ENCODE measurements at places on chromosomes 7 and 10.
A peak's percentile ranks its signal among the peaks of the same experiment; 100 is the strongest.

- DNase-seq = peak; percentile 31
Observed at GRCh38 chr10:9342885-9343570, 1288.5 kb downstream of the GATA3 start.

DNA sequence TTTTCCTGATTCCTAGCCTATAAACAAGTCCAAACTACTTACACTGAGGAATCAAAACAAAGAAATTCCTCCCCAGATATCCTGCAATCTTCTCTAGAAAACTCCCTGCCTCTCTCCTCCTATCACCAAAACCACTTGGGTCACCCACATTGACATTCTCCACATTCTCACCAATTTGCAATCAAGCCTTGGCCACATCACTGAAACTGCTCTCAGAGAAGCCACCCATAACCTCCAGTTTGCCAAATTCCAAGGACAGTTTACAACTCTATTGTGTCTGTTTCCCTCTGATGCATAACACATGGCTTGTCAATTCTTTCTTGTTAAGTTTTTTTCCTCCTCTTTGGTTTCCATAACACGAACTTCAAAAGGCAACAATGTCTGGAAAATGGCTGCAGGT lies 233.5 kb downstream of the XPNPEP1 start:
- DNase-seq = no peak

GRCh38 chr7:106915873-106916272 lies 50.8 kb downstream of the PIK3CG start:
- DNase-seq = no peak

- no peak for DNase-seq
Observed at GRCh38 chr10:126387041-126387921, 996 bp downstream of the ADAM12 start.

DNA sequence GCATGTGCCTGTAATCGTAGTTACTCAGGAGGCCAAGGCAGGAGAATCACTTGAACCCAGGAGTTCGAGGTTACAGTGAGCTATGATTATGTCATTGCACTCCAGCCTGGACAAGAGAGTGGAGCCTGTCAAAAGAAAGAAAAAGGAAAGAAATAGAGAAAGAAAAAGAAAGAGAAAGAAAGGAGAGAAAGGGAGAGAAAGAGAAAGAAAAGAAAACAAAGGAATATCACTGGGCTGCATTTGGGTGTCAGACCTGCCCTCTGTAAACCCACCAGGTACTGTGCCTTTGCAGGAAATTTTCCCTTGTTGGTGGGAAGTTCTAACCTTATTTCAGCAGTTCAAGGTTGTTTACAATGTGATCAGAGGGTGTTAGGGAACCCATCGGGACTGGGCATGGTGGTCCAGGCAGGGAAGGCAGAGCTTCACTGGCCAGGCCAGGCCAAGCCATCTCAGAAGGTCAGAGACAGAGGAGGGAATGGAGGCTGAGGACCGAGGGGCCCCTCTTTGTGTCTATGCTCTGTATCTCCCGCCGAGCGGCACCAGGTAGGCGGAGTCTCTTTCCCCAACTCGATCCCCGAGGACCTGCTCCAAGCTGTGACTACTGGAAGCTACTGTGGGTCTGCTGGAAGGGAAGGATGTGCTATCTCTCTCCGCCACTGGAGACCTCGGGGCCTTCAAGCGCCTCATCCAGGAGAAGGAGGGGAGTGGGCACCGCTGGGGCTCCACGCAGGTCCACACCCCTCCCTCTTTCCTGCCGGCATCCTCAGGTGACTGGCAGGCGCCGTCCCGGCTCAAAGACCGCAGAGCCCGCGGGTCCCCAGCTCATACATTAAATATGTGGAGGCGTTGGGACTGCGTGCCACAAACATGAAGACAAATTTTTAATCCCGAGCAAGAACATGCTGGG lies 15.2 kb upstream of the KAZALD1 start:
- no peak for DNase-seq

GRCh38 chr10:44004913-44005787 lies 356.5 kb upstream of the ZNF32 start:
- no peak for DNase-seq

- DNase-seq = no peak
Observed at GRCh38 chr7:30143748-30144251, 9.0 kb downstream of the MTURN start.

- no peak for DNase-seq
Observed at GRCh38 chr7:26307226-26307625, 15.6 kb downstream of the SNX10 start.

GRCh38 chr7:90961037-90961725 lies 303.1 kb upstream of the FZD1 start:
- DNase-seq = no peak

- no peak for DNase-seq
Observed at GRCh38 chr7:82057476-82057875, 287.6 kb upstream of the HGF start.

DNA sequence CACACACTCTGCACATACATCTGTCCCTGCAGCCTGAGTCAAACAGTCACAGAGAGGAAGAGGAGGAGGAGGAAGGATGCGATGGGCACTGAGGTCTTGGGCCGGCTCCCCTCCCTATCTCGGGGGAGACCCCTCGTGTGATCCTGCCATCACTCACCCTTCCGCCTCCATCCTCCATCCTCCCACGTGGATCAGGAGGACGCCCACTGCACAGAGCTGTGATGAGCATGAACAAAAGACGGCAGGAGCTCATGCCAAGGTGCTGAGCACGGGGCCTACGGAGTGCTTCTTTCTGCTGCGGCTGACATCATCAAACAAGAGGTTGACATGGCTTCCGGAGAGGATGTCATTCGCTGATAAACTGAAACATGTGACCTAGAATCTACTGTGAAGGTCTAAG lies 68.0 kb downstream of the DIP2C start:
- DNase-seq = no peak

- no peak for DNase-seq
Observed at GRCh38 chr10:16509996-16510395, 11.7 kb downstream of the C1QL3 start.

GRCh38 chr7:101702362-101702850 lies 73.3 kb upstream of the MYL10 start:
- no peak for DNase-seq

DNA sequence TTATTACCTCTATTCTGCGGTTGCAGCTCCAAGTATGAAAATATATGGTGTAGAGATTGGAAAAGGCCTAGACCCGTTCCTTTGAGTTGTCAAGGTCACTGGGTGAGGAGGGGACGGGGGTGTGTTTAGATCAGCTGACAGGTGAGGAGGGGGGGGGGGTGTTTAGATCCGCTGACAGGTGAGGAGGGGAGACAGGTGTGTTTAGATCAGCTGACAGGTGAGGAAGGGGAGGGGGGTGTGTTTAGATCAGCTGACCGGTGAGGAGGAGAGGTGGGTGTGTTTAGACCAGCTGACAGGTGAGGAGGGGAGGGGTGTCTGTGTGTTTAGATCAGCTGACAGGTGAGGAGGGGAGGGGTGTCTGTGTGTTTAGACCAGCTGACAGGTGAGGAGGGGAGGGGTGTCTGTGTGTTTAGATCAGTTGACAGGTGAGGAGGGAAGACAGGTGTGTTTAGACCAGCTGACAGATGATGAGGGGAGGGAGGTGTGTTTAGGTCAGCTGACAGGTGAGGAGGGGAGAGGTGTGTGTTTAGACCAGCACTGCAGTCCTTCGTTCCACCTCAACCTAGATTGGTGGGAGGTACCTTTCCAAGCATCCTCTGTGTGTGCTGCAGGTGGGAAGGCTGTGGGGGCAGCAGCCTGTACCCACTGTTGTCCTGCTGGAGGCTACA lies 655.0 kb upstream of the ADARB2 start:
- no peak for DNase-seq

DNA sequence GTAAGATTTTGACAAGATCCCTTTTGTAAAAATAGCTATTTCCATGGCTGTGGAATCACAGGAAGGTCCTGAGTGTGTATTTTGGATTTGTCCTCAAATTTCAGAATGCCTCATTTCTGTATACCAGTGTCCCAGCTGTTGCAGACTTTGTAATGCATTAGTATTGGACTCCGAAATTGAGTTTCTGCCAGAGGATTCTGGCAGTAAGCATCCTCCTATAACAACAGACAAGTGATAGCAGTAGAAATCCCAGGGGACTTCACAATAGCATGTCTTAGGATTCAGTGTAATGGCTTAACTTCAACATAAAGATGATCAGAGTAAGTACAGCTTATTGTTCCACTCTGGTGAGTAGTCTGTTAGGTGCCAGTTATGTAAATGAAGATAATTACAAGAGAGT lies 104.6 kb downstream of the FOXP2 start:
- DNase-seq = no peak

Data from NCI-H1048 (cell line).